GOT3 (cell line): ENCODE measurements at places on chromosomes 12 and 14.

- no peak for DNase-seq
Measured at GRCh38 chr12:63916561-63917476, 72.3 kb downstream of the SRGAP1 start.

GRCh38 chr12:45745861-45746277 lies 16.4 kb downstream of the ARID2 start:
- DNase-seq: no peak

DNA sequence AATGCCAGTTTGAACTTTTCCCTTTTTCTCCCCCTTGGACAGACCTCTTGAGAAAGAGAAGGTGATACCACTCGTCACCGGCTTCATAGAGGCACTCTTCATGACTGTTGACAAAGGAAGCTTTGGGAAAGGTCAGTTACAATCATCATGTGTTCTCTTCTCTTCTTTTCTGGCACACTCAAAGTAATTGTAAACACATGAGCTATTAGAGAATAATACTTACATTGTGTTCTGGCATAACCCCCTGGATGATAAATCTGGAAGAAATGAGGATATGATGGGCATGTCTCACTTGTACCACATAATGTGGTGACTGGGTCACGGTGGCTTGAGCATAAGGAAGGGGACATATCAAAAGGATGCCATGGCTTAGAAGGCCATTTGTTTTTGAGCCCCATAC lies 20.0 kb downstream of the UTP20 start:
- DNase-seq: no peak

DNA sequence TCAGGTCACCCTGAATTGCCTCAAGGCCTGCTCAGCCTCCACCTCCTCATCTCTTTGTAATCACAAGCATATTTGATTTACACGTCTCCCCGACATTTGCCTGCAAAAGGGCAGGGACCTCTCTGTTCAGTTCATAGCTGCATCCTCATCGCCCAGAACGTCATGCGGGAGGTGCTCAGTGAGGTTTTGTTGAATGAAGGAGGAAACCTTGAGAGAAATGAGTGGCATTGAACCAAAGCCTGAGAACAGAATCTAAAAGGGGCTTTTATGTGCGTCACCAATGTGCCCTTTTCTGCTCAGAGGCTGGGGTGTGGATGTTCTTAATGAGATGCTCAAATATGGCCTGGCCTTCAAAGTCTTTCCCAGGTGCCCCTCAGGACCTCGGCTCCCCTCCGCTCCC lies 50.0 kb upstream of the LHX5 start:
- DNase-seq: no peak

DNA sequence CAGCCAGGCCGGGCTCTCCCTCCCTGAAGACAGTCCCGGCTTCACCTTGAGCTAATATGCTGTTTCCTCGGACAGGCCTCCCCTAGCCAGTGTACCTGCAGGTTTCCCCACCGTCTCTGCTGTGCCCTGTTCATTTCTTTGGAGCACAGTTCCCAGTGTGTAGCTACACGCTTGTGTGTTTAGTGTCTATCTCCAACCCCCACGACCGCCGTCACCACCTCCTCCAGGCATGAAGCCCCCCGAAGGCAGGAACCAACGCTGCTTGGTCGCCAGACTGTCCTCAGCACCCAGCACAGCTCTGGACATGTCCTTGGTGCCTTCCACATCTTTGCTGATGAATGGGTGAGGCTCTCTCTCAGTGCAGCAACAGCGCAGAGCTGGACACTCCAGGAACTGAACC lies 26.2 kb upstream of the PLEKHG6 start:
- DNase-seq: no peak

DNA sequence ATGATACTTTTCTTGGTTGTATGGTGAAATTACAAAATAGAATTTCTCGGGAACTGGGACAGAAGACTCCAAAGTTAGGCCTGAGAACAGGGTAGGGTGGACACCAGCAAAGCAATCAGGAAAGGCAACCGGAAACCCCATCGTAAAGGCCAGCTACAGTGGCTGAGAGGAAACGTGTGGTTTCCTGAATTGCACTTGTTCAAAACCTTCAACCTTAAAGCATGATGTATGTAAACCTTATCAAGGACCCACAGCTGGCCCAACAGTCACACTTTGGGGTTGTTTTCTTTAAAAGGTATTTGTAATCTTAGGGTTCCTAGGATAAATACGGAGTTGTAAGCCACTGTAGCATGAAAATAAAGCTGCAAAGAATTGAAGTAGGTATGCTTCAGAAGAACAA lies 2.2 kb upstream of the PTGDR start:
- DNase-seq: no peak

- DNase-seq: no peak
Measured at GRCh38 chr14:41303506-41303905, 303.2 kb upstream of the LRFN5 start.

DNA sequence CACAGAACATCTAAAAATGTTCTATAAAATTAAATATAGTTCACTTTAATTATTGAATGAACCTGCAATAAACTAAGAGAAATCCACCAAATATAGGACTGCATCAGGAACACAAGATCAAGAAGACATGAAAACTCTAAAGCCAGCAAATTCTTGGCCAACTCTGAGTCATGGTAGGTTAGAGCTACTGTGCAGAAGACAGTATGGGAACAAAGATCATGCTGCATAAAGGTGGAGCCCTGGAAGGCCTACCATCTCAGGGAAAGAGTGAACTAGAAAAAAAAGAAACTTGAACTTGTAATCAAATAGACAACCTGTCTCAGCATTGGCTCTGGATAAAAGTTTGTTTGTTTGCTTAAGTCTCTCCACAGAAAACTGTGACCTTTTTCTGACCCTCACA lies 66.9 kb upstream of the CNOT2 start:
- no peak for DNase-seq
